ENCODE measurements at places on chromosomes 2 and 18.

DNA sequence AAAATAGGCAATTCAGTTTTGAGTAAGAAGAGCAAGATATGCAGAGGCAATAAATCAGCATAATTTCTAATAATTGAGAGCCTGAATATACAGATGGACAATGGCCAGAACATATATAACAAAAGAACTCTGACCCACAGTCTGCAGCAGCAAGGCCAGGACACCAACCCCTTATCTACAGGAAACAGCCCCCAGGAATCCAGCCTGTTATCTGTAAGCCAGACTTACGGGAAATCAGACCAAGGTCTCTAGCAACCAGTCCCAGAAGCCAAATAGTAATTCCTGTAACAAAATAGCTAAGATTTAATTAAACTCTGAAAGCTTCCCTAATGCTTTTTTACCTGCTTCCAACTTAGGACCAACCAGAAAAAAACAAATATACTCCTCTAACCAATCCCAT, 434.5 kb upstream of the GYPC start:
- DNase-seq = no peak

GRCh38 chr18:10140461-10141282, 226.9 kb downstream of the VAPA start:
- DNase-seq = no peak

GRCh38 chr2:224283466-224283965, 118.4 kb downstream of the FAM124B start:
- no peak for DNase-seq

DNA sequence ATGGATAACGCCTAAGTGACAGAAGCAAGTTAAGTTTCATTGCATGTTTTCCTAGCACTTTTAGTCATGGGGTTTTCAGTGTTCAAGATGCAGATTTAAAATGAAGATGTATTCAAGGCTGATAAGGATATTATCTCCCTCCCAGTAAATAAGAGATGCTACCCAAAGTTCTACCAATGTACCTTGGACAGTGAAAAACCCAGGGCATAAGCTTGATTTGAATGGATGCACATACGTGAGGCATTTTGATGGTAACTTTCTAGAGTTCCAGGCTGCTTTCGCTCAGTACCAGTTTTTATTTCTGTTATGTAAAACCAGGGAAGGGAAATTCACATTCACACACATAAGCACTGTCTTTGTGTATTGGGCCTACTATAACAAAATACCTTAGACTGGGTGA, 90.3 kb downstream of the STK39 start:
- no peak for DNase-seq

GRCh38 chr2:226868331-226869162, 32.7 kb downstream of the RHBDD1 start:
- no peak for DNase-seq

DNA sequence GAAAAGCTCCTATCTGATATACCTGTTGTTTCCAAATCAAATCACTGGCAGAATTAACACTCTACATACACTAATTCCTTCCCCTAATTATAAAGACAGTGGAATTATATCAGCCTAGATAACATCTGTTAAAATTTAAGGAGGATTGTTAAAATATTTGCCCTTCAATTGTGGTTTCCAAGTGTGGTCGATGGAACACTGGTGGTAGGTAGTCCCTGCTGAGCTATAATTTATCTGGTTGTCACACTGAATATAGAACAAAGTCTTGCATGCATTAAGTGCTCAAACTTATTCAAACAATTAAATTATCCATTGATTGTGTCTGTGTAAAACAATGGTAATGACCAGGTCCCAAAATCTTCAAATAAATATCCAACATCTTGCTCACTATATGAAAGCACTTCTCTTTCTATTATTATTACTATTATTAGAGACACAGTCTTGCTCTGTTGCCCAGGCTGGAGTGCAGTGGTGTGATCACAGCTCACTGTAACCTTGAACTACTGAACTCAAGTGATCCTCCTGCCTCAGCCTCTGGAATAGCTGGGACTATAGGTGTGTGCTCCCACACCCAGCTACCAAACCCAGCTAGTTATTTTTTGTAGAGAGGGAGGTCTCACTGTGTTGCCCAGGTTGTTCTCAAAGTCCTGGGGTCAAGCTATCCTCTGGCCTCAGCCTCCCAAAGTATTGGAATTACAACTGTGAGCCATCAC, 12.0 kb downstream of the CDH2 start:
- no peak for DNase-seq
